Activated CD8-positive, alpha-beta memory T cell treated with anti-CD3 and anti-CD28 coated beads for 1 hour (primary cell): ENCODE measurements at places on chromosomes 2 and 18.
A peak's percentile ranks its signal among the peaks of the same experiment; 100 is the strongest.

DNA sequence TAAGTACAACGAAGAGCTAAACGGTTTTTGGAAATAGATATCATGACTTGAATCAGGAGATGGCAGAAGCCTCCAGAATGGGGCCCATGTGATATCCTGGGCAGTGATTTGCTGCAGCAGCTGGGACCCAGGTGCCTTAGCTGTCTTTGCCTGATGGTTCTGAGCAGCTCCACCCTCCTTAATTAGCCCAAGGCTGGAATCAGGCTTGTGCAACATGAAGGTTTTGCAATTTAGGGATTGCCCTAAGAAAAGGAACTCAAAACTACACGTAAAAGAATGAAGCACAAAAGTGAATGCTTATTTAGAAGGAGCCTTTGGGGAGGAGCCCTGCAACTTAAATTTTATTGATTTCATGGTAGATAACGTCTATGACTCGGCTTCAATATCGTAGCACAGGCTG, 17.3 kb upstream of the CNDP2 start:
- no peak for DNase-seq

DNA sequence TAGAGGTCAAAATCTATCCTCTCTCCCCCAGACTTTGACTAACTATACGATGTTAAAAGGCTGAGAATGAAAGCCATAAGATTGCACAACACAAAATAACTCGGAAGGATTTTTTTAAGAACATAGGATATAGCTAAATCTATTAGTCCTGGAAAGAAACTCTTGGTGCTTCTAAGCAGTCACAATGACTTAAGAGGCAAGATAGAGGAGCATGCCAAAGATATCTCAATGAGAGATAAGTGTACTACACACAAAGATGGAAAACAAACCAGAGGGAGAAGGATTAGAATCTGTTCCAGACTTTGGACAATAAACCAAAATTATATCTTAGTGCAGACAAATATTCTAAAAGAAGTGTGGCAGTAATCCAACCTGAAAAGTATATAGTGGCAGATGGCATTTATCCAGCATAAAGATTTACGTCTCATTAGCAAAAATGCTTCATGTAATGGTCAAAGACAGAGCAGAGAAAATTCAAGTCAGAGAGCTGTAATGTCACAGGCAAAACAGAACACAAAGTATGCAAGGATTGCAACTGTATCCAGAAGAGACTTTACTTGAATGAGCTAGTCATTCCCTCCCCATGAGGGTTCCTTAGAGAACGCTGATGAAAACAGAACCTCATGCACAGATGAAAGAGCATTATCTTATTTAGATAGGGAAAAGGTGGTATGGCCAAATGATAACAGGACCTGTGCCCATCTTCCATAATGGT, 28.8 kb upstream of the EVA1A start:
- DNase-seq: no peak

DNA sequence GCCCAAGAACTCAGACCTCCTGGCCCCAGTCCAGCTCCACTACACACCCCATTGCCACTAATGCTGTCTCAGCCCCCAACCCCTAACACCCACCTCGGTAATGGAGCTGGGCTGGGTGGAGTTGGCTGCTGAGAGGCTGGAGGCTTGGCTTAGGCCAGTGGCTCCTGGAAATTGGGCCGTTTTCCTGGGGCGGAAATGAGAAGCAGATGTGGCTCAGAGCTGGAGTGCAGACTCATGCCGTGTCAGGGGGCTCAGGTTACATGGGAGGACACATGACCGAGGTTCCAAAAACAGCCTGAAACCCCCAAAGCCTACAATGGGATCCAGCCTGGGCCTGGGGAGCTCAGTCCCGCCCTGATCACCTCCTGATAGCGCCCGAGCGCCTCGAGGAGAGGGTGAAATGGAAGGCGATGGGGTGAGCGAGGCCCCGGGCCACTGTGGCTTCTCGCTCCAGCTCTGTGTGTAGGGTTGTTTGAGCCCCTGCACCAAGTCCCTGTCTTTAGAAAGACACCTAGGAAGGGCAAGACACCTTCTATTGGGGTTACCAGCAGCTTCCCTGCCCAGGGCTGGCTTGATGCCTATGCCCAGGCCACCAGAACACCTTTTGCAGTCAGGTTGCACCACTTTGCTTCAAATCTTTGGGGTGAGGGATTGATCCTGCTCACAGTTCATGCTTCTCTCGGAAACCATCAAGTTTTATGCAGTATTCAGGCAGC, 175.7 kb upstream of the HAAO start:
- DNase-seq: no peak

GRCh38 chr2:112712903-112713584, 7.8 kb upstream of the NT5DC4 start:
- no peak for DNase-seq

GRCh38 chr2:128477891-128478290, 159.2 kb upstream of the HS6ST1 start:
- no peak for DNase-seq

DNA sequence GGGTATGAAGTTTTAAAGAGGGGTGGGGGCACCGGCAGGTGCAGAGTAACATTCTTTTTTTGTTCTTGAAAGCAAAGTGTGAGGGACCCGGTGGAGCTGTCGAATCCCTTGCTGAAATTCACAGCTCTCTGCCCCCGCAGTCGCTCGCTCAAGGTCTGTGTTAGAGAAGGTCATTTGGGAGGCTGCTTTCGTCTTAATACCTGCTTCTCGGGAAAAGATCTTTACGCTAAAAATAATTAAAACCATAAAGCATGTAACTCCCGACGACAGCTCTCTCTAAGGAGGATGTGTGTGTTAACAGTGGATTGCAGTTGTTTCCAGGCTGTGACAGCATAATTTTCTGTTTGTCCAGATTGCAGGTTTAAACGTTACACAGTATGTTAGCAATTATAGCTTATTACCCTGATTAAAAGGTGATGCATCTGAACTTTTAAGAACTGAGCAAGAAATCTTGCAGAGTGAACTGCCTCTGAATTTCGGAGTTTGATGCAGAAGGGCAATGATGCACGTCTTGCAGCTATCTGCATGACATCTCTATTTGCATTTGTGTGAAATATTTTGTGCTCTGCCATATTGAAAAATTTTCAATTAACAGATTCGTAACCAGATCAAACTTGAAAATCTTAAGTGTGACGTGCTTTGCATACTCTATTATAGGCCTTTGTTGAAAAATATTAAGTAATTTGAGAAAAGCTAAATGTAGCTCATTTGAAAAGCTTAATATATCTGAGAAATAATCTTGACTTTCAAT, 954 bp downstream of the RAPGEF4 start:
- DNase-seq: no peak

DNA sequence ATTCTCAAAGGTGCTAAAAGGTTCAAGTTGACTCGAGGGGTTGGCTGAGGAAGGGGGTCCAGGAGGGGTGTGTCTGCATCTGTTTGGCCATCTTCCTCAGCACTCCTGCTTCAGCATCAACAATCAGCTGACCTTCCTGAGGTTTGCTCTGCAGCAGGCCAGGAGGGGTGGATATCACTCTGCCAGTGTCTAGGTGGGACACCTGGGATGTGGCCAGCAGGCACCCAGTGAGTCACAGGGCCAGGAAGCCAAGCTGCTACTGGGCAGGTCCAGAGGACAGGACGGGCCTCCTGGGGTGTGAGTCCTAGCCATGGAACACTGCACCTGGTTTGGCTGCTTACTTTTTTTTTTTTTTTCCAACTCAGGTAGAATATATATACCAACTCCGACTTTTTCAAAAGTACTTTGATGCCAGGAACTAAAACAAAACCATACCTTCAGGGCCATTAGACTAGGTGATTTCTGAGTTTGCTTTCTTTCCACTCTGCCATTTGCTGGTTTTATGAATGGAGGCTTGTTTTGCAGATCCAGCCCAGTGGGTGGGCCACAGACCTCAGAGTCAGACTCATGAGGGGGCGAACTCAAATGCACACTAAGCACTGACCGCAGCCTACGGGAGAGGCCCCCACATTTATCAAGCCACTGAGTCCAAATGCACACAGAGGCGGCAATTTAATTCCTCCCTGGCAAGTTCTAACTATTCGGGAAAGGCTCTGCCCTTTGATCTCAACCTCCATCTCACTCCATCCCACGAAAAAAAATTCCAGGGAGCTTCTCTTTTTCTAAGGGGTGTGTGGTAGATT, 76.0 kb downstream of the UXS1 start:
- DNase-seq: no peak

DNA sequence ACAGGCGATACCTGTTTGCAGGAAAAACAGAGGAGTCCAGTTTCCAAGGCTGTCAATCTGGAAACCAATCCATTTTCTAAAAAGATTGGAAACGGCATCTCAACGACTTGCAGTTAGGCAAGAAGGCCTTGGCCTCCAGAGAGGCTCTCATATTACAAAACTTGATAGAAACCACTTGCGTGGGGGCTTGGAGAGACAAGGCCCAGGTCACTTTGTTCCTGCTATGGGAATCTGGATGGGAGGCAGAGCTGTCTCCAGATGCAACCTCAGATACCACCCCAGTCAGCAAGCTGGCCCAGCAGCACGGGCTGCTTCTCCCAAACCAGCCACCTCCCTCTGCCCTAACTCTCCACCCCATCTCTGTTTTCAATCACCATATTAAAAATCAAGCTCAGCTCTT, 298.8 kb downstream of the TNS1 start:
- no peak for DNase-seq

GRCh38 chr2:180255981-180256380, 248.9 kb upstream of the CWC22 start:
- no peak for DNase-seq

GRCh38 chr2:198177040-198177439, 372.6 kb downstream of the PLCL1 start:
- no peak for DNase-seq

DNA sequence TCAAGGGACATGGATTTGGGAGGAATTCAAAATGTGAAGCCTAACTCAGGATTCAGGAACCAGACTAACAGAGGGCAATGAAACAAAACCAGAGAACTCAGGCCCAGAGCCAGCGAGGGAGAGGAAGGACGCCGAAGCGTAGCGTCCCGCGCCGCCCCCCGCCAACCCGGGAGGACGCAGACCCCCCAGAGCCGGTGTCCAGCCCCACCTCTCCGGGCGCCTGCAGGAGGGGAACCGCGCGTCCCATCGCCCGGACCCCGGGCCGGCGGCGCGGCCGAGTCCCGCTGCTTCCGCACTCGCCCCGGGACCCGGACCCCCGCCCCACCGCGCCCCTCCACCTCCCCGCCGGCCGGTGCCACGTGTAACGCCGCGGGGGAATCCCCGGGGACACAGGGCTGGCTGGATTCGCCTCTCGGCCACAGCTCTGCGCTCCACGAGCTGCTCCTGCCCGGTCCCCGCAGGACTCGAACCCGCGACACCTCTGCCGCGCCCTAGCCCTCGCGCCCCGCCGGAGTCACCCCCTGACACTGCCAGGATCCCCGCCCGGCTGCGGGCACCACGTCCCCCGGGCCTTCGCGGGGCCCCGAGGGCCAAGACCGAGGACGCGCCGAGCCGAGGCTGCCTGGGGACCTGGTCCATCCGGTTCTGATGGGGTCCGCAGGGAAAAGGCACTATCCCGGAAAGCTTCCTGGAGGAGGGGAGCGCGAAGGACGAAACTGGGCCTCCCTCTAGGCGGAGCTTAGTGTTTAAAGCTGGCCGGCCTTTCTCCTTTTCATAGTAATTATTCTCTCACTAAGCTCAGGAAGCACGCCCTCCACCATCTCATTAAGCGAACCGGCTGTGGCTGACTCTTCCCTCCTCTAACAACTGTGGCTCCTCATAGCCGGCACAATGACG, 40.4 kb upstream of the FAM124B start:
- no peak for DNase-seq

- no peak for DNase-seq
Measured at GRCh38 chr18:50695431-50696176, 124.2 kb downstream of the MRO start.

DNA sequence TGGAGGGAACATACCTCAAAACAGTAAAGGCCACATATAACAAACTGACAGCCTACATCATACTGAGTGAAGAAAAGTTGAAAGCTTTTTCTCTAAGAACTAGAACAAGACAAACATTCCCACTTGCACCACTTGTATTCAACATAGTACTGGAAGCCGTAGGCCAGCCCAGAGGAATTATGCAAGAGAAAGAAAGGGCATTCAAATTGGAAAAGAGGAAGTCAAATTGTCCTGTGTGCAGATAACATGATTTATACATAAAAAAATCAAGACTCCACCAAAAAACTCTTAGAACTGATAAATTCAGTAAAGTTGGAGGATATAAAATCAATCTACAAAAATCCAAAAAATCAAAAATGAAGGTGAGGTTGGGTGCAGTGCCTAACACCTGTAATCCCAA, 8.0 kb upstream of the KDM3A start:
- no peak for DNase-seq

DNA sequence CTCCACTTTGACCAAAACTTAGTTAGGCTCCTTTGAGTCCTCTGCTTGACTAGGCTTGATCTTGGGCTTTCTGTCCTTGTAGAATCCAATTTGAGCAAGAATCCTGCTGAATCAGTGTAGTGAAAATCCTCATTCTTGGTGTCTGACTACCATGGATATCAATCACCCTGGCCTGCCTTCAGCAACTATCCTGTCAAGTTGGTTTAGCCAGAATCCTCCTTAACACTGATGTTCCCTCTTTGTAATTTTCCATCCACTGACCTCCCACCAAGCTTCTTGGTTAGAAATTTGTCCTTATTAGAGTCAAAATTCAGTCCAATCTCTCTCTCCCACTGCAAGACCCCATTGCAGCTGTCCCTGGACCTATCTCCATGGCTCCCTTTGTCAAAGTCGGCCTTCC, 494 bp upstream of the RBM45 start:
- no peak for DNase-seq

- no peak for DNase-seq
Measured at GRCh38 chr2:32290000-32290339, 12.3 kb downstream of the YIPF4 start.

GRCh38 chr2:178870703-178871102, 63.5 kb upstream of the TTN start:
- no peak for DNase-seq

- no peak for DNase-seq
Measured at GRCh38 chr2:9966491-9967022, 15.1 kb downstream of the GRHL1 start.

- DNase-seq: no peak
Measured at GRCh38 chr2:19747310-19748072, 154.3 kb downstream of the TTC32 start.

GRCh38 chr2:28276807-28277206, 115.9 kb upstream of the FOSL2 start:
- DNase-seq: no peak

GRCh38 chr18:13218997-13219396, 437 bp downstream of the LDLRAD4 start:
- DNase-seq: no peak

DNA sequence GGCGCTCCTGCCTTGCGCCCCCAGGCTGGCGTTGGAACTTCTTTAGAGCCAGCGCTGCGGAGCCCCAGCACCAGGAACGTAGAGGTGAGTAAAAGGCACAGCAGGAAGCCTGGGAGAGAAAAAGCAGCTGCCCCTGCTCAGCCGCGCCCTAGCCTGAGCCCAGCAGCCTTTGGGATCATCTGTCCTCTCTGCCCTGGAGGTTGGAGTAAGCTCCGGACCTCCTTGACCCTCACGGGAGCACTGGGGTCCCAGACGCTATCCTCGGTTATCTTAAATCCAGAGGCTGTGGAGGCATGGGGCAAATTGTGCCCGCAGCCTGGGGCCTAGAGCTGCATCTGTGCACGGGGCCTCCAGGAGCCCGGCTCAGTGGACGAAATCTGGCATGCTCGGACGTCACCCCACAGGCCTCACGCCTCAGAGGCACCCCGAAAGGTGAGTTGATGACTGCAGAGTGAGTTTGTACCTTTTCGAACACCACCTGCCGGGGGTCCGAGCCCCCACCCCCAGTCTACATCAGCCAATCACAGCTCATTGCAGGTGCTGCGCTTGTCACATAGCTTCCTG, 1.6 kb upstream of the SLC66A2 start:
- no peak for DNase-seq

GRCh38 chr2:12057436-12058166, 311.2 kb downstream of the LPIN1 start:
- DNase-seq: peak; percentile 17
